RCC 7860 (cell line): ENCODE measurements at places on chromosomes 12 and 14.

- DNase-seq, result no peak
These were observed 102.3 kb downstream of the SLC25A47 start for GRCh38 chr14:100425429-100425827.

GRCh38 chr14:94384342-94384741 lies 4.1 kb downstream of the SERPINA1 start:
- DNase-seq, result no peak

DNA sequence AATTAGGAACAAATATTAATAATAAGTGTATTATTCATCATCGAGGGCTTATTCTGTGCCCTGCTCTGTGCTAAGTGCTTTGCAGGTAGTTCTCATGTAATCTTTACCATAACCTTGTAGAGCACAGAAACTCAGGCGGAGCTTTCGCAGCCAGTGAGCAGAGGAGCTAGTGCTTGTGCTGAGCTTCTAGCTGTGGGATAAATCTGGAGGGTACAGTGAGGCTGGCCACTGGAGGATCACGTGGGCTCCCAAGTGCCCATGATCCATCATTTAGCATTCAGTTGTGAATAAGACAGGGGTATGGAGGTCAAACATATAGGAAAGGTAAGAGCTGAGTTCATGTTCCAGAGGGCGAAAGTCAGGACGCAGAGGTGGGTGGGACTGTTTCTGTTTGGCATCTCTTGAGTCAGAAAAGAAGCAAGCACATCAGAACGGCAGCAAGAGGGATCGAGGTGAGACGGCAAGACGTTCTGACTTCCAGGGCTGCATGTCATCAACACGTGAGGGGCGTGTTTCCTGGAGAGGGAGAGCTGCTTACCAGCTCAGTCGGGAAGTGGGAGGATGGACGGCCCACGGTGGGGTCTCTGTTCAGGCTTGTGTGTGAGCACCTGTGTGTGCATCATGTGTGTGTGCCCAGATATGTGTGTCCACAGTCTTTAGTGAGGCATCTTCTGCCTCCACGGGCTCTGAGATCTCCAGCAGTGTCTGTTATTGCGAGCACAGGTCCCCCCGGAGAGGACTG lies 16.8 kb upstream of the KRT80 start:
- no peak for DNase-seq

DNA sequence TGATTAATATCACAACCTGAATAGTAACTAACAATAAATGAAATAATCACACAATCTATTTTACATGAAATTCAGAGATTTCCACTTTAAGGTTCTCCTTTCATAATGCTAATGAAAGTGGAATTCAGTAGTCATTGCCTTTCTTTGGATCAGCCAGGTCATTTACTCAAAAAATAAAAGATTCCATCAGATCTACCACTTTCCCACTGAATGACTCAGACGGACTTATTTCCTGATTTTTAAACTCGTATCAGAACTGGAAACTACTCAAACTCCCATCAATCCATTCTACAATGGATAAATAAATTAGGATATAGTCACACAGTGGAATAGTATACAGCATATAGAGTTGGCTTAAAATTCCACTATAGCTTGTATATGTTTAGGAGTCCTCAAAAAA lies 237.1 kb downstream of the MED13L start:
- no peak for DNase-seq

DNA sequence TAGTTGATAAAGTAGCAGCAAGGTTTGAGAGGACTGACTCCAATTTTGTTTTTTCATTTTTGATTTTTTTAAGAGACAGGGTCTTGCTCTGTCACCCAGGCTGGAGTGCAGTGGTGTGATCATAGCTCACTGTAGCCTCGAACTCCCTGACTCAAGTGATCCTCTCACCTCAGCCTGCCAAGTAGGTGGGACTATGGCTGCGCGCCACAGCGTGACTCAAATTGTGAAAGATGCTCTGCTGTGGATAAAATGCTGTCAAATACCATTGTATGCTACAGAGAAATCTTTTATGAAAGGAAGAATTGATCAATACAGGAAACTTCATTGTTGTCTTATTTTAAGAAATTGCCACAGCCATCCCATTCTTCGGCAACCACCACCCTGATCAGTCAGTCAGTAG lies 48.3 kb downstream of the SCN8A start:
- no peak for DNase-seq

- no peak for DNase-seq
These were observed 745 bp upstream of the ADCY4 start for GRCh38 chr14:24335461-24336171.

DNA sequence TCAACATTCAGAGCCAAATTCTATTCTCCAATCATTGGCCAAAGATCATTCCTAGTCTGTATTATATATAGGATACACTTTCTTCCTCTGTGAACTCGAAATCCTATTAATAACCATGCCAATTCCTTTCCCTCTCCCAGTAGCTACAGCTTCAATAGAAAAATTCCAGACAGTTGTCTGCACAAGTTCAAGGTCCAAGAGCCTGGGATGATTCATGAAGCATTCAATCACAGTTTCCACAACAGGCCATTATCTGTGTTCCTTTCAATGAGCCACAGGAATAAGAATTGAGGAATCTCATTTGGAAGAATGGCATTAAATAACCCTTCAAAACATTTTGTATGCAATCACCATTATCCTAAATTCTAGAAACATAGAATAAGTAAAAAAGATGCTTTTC lies 437.4 kb downstream of the RMST start:
- DNase-seq, result no peak

GRCh38 chr14:63578300-63578699 lies 35.1 kb upstream of the PPP2R5E start:
- no peak for DNase-seq

- DNase-seq, result no peak
These were observed 50.0 kb downstream of the LGMN start for GRCh38 chr14:92698393-92698792.

- no peak for DNase-seq
These were observed 26.5 kb downstream of the MAX start for GRCh38 chr14:65075628-65076325.

DNA sequence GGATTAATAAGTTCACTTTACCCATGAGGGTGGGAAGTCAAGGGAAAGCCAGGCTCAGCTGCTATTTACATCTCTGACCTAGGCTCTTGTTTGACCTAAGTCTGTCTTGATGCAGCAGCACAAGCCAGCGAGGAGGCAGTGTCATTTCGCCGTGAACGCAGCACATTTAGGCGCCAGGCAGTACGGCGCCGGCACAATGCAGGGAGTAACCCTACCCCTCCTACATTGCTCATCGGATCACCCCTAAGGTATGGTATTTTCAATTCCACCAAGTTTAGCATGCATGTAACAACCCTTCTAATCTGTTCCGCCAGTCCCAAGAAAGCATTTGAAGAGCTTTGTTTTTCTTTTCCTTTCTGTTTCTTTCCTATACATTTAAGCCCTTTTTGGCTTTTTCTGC lies 81.2 kb downstream of the PCNX1 start:
- DNase-seq, result no peak

DNA sequence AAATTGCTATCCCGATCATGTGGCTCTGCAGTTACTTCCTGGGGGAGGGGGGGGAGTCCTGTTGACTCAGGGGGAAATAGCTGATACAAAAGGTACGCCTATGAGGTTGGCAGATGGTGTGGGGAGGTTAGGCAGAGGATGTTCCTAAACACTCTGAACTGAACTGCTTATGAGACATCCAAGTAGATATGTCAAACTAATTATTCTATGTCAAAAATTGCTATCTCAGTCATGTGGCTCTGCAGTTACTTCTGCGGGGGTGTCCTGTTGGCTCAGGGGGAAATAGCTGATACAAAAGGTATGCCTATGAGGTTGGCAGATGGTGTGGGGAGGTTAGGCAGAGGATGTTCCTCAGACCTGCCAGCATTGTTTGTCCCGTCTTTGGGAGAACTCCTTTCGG lies 5.1 kb upstream of the VCPKMT start:
- DNase-seq, result no peak

DNA sequence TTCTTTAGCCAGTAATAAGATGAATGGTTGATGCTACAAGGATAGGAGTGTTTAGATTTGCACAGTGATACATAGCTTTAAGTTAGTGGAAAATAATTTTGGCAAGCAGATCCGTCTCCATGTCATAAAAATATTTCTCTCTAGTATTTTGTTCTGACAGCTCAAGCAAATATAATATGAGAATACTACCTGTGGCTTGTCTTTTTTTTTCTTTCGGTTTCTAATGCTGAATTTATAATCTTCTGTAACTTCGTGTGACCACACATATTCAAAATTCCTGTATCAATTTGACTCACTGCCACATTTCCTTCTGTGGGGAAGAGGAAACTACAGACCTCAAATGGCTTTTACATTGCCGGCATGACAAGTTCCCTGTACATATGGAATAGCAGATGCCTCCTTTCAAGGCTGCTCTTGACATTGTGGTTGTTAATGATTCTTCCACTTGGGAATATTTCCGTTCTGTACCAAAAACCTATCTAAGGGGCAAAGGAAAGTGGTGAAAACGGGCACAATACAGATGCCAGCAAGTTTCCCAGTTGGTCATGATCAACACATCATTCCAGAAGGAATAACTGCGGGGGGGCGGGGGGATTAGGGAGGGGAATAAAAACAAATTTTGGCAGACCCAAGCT lies 103.6 kb upstream of the CCDC91 start:
- DNase-seq, result no peak

DNA sequence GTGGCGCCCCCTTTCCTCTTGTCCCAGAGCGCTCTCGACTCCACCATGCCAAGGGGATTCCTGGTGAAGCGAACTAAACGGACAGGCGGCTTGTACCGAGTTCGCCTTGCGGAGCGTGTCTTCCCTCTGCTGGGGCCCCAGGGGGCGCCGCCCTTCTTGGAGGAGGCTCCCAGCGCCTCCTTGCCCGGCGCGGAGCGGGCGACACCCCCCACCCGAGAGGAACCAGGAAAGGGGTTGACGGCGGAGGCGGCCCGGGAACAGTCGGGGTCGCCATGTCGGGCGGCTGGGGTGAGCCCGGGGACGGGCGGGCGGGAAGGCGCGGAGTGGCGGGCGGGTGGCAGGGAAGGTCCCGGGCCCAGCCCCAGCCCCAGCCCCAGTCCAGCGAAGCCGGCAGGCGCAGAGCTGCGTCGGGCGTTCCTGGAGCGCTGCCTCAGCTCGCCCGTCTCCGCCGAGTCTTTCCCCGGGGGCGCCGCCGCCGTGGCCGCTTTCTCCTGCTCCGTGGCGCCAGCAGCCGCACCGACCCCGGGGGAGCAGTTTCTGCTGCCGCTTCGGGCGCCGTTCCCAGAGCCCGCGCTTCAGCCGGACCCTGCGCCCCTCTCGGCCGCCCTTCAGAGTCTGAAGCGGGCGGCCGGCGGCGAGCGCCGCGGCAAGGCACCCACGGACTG lies 376 bp downstream of the INSM2 start:
- no peak for DNase-seq

DNA sequence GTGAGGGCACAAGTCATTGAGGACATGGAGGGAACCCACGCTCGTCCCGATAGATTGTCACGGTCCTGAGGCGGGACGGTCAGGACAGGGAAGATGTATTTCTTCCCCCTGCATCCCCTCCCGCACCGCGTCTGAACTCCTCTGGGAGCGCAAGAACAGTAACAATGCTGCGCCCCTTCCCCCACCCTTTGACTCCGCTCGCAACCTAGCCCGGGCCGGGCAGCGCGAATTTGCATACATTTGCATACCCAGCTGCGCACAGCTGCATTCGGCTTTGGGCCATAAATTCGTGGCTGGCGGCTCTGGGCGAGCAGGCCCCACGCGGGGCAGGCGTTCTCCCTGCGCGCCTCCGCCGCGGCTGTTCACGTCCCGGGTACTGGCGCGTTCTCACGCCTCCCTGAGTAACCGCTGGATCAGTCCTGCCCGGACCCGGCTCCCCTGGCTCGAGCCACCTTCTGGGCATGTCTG lies 29.0 kb upstream of the SMUG1 start:
- no peak for DNase-seq

DNA sequence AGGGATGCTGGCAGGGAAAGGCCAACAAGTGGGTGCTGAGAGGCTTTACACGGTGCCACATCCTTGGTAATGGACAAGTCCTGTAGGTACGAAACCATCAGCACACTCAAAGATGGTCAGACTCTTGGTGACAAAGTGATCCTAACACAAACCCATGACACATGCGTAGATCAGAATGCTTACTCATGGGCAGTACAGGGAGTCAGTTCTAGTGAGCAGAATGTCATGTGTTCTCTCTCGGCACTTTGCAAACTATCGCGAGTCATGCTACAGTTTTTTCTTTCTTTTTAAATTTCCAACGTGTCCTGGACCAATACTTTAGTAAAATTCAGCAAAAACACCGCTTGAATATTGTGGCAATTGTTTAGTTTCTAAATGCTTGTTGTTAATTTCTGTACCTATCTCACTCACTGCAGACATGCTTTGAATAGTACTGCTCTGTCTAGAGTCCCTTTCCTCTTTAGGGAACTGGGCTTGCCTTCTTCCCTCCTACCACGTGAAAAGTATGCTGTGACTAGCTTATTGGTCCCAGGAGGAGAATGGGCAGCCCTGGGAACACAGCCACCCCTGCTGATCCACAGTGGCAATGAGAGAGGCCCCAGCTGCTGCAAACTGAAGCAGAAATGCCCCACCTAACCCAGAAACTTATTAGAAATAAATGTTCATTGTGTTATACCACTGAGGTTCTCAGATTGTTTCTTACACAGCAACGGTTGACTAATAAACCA lies 62.4 kb downstream of the UBR7 start:
- peak; percentile 71 for DNase-seq

GRCh38 chr12:107895966-107896365 lies 121.5 kb downstream of the ASCL4 start:
- DNase-seq, result no peak

GRCh38 chr14:59044707-59045106 lies 143.8 kb upstream of the DAAM1 start:
- no peak for DNase-seq

DNA sequence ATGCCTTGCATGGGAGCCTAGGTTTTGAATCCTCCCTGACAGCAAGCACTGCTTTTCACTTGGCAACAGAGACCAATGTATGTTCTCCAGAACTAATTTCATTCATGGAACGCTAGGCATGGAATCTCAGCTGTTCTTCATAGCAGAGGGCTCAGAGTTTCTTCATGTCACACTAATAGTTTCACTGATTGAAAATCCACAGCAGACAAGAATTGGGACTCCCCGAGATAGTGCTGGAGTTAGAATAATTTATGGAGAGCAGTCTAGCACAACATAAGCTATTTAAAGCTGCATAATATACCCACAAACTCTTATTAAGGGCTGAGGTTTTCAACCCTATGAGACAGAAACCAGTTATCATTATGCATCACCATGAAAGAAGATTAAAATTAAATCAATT lies 342.5 kb downstream of the TMEM132D start:
- no peak for DNase-seq

GRCh38 chr12:118501489-118501888 lies 125.1 kb downstream of the SUDS3 start:
- no peak for DNase-seq

- DNase-seq, result no peak
These were observed 142.0 kb upstream of the PZP start for GRCh38 chr12:9349888-9350885.

- DNase-seq, result no peak
These were observed 21.8 kb downstream of the MGAT4C start for GRCh38 chr12:86234316-86234855.

GRCh38 chr12:79422060-79422812 lies 268.5 kb downstream of the PAWR start:
- DNase-seq, result no peak
